ENCODE measurements at places on chromosomes 11 and 22.
A peak's percentile ranks its signal among the peaks of the same experiment; 100 is the strongest.

GRCh38 chr11:13927481-13927880 lies 35.0 kb upstream of the SPON1 start:
- DNase-seq: no peak

- peak; percentile 67 for DNase-seq
Measured at GRCh38 chr11:103108933-103109817, at the start of gene DYNC2H1. Gene DYNC2H1, plus strand, starts transcription at chr11:103109426. Its CDS starts 149 bp downstream, at chr11:103109575.

GRCh38 chr11:46901156-46901555 lies 17.2 kb downstream of the LRP4 start:
- DNase-seq: no peak

- DNase-seq: no peak
Measured at GRCh38 chr11:102309621-102310541, 7.4 kb upstream of the BIRC3 start.

- no peak for DNase-seq
Measured at GRCh38 chr11:119509969-119510401, 87.0 kb upstream of the THY1 start.

- no peak for DNase-seq
Measured at GRCh38 chr11:130652671-130653335, 204.4 kb downstream of the ADAMTS15 start.

DNA sequence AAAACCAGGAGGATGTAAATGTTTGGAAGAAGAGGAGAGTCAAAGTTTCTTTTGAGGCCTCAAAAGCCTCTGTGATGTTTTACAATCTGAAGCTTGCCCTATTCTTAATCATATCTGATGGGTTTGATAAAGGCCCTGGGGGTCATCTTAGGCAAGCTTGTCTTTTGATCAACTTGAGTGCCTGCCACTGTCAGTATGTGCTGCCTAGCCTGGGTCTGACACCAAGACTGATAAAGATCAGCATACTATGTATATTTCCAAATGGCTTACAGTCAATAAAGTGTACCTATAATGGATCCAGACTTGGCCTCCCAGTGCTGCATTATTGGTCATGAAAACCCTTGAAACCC lies 12.7 kb downstream of the EHF start:
- no peak for DNase-seq

- DNase-seq: no peak
Measured at GRCh38 chr22:20799449-20799848, 25.5 kb downstream of the SERPIND1 start.

GRCh38 chr11:66277471-66278362 lies at the start of gene CNIH2:
Gene CNIH2, plus strand, starts transcription at chr11:66278175. Its CDS starts 282 bp downstream, at chr11:66278457.
- DNase-seq: no peak

GRCh38 chr11:114178656-114179055 lies 117.5 kb upstream of the NNMT start:
- no peak for DNase-seq

DNA sequence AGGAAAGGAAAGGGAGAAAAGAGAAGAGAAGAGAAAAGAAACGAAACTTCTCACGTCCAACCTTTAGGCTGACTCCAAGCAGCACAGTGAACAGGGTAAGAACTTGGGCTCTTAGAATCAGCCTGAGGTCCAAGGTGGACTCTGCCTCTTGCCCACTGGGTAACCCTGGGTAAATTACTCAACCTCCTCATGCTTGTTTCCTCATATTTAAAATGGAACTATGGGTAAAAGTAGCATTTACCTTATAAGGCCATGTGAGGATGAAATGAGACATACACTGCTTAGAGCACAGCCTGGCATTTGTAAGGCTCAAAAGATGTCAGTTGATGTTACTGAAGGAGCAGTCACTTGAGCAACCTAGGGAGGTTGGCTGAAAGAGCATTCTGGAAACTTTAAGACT lies 107.9 kb downstream of the C11orf58 start:
- DNase-seq: no peak

GRCh38 chr11:72813740-72814285 lies 398 bp upstream of the ATG16L2 start:
- peak; percentile 65 for DNase-seq

GRCh38 chr11:63866211-63866610 lies 27.3 kb downstream of the MARK2 start:
- DNase-seq: no peak

- DNase-seq: no peak
Measured at GRCh38 chr11:122248939-122249338, 132.9 kb upstream of the BLID start.

DNA sequence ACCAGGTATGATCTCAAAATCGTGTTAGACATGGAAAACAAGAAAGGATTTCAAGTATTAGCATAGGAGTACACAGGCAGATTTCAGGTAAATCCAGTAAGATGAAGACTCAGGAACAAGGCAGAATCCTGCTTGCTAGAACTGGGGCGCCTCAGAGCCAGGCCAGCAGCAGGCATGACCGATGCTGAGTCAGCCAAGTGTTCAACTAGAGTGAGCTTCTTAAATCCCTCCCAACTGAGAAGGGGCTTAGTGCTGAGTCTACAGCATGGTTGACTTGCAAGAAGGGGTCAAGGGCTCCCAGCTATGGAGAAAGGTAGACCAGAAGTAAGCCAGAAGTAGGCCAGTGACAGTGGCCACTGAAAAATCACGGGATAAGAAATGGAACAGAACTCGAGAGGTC lies 12.4 kb downstream of the GRAP2 start:
- DNase-seq: no peak

DNA sequence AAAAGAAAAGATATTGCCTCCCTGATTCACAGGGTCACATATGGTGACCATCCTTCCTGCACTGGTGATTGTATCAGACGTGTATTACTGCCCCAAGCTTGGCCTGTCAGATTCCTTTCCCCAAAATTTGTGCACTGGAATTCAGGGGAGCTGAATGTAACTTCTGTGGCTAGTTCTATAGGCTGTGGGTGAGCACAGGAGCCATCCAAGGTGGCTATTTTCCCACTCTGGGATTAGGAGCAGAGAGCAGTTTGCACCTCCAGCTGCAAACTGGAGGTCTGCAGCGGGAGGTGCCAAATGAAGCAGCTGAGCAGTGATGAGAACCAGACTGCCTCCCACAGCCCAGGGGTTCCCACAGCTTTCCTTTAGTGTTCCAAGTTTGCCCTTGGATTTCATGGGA lies 124.2 kb upstream of the PITPNB start:
- DNase-seq: no peak

DNA sequence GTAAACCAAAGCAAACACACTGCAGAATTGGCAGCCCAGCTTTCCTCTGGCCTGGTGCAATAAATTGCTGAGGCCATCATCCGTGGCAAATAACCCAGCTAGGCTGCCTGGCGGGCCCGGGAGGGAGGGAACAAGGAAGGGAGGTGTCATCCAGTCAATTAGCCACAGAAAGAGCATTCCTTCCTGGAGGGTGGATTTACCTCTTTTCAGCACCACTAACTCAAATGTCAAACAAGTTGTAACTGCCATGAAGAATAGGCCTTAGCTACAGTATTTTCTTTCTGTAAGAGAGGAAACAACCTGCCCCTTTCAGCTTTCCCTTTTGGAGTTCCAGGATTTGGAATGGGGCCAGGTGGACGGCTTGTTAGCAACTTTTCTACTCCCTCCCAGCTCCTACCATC lies 163.8 kb upstream of the BDNF start:
- DNase-seq: no peak

- DNase-seq: no peak
Measured at GRCh38 chr11:62172294-62172693, 17.7 kb upstream of the SCGB1D1 start.

DNA sequence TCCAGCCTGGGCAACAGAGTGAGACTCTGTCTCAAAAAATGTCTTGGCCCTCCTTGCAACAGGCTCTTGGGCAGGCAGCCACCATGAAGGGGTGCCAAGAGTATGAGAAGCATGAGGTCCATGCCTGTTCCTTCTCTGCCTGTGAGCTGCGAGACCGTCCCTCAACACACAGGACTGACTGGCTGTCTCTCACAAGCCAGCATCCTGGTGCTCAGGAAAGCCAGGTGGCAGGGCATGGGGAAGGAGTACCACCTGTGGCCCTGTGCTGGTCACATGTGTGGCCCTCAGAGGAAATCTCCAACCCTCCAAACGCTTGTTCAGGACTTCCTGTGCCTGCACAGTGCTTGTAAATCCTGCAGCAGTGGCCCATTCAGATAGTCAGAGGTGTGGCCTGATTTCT lies 83.2 kb downstream of the ATXN10 start:
- no peak for DNase-seq

GRCh38 chr11:70135625-70136059 lies 57.5 kb downstream of the ANO1 start:
- no peak for DNase-seq

GRCh38 chr11:111829185-111829968 lies 42.0 kb downstream of the ALG9 start:
- no peak for DNase-seq

DNA sequence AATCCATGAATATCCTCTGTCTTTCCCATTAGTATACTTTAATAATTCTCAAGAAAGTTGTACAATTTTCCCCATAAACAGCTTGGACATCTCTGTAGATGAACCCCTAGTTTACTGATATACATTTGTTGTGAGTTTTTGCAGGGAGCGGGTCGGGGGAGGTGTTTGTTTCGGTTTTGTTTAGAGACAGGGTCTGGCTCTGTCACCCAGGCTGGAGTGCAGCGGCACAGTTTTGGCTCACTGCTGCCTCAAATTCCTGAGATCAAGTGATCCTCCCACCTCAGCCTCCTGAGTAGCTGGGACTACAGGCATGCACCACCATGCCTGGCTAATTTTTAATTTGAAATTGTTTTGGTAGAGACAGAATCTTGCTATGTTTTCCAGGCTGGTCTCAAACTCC lies 57.6 kb downstream of the IGLL5 start:
- DNase-seq: no peak

DNA sequence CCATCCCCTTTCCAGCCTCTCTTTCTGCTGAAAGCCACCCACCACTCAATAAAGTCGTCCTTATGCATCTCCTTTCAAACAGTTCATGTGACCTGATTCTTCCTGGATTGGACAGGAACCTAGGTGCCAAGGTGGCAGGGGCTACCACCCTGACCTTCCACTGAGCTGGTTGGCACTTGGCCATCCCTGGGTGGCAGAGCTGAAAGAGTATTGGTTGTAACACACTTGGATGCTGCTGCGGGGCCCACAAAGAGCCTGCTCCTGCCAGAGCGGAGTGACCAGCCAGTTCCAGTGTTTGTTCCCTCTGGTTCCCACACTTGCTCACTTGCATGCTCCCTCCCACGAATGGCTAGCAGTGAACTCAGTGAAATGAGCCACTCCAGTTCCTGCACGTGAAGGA lies 57.2 kb upstream of the OR4C15 start:
- DNase-seq: no peak
